Tibial nerve (tissue), 4 donors: ENCODE measurements at places on chromosomes 11 and 22. TPM values are rescaled to one million over a fixed set of nuclear protein-coding genes. Genes with fewer than 3 reads are reported as not detected.

The SHISA8 gene
- total RNA-seq, result not detected

The RCOR2 gene
- total RNA-seq, result 1.6 TPM

The AP5B1 gene
- 22.5 TPM for total RNA-seq

The CSF2RB gene
- 14.1 TPM for total RNA-seq

The CTSW gene
- not detected for total RNA-seq

The SLC7A4 gene
- total RNA-seq, result not detected

The BACE1 gene
- total RNA-seq, result 27.7 TPM

The BTG4 gene
- not detected for total RNA-seq

The SLC16A8 gene
- total RNA-seq, result 1.8 TPM

The TNNI2 gene
- total RNA-seq, result not detected

The SCGB2A2 gene
- not detected for total RNA-seq

The GSTP1 gene
- 631 TPM for total RNA-seq

The PHLDB1 gene
- total RNA-seq, result 365 TPM

The TRIM66 gene
- 7.1 TPM for total RNA-seq

The NXPE4 gene
- total RNA-seq, result not detected

The OR6A2 gene
- not detected for total RNA-seq

The UNC93B1 gene
- total RNA-seq, result 44.0 TPM

The SHANK3 gene
- total RNA-seq, result 10.3 TPM

The CHADL gene
- total RNA-seq, result 27.5 TPM

The TEX12 gene
- total RNA-seq, result 2.4 TPM

The CREBZF gene
- total RNA-seq, result 98.4 TPM

The C22orf15 gene
- 0.44 TPM for total RNA-seq

The CBLIF gene
- total RNA-seq, result not detected

The CD6 gene
- total RNA-seq, result not detected

The PLAAT3 gene
- total RNA-seq, result 140 TPM

The HSPB2 gene
- 0.21 TPM for total RNA-seq

The DSCAML1 gene
- 1.1 TPM for total RNA-seq

The OTOG gene
- not detected for total RNA-seq

The NXPE2 gene
- total RNA-seq, result not detected

The JAML gene
- total RNA-seq, result 3.3 TPM

The USH1C gene
- not detected for total RNA-seq

The GGTLC3 gene
- total RNA-seq, result not detected

The KIAA1671 gene
- 37.9 TPM for total RNA-seq

The XKR3 gene
- total RNA-seq, result not detected

The CEP126 gene
- total RNA-seq, result 10.7 TPM

The NDUFS8 gene
- total RNA-seq, result 173 TPM

The SCUBE2 gene
- total RNA-seq, result 3.1 TPM

The LMNTD2 gene
- 5.9 TPM for total RNA-seq
